ENCODE measurements at places on chromosomes 4 and X. TPM values are rescaled to one million over a fixed set of nuclear protein-coding genes. Genes with fewer than 3 reads are reported as not detected.

DNA sequence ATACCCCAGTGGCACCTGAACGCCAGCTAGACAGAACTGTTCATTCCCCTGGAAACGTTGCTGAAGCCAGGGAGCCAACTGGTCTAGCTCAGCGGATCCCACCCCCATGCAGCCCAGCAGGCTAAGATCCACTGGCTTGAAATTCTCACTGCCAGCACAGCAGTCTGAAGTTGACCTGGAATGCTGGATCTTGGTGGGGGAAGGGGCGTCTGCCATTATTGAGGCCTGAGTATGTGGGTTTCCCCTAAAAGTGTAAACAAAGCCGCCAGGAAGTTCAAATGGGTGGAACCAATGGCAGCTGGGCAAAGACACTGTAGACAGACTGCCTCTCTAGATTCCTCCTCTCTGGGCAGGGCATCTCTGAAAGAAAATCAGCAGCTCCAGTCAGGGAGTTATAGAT, 213.0 kb downstream of the NKX6-1 start:
- DNase-seq = no peak

DNA sequence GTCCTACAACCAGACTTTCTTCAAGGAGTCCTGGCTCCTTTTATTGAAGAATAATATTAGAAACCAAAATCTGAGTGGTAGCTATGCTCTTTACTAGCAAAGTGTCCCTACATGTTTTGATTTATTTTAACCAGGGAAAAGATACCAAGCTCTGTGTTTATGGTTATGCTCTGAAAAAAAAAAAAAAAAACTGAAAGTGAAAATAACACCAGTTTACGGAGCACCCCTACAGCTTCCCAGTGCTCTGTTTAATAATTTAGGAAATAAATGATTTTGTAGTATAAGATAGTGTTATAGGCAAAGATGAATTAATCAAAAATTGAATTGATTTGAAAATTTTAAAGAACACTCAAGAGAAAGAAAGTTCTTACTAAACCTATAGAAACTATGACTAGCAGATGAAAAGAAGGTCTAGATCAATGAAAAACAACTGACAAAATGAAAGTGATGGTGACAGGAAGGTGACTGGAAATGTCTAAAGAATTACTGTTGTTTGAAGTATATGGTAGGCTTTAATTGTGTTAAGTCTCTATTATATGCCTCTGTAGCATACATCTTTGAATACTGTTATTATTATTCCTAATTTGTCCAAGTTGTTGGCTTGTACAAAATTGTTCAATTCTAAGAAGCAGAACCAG, 1698.4 kb upstream of the PCDH10 start:
- no peak for DNase-seq

DNA sequence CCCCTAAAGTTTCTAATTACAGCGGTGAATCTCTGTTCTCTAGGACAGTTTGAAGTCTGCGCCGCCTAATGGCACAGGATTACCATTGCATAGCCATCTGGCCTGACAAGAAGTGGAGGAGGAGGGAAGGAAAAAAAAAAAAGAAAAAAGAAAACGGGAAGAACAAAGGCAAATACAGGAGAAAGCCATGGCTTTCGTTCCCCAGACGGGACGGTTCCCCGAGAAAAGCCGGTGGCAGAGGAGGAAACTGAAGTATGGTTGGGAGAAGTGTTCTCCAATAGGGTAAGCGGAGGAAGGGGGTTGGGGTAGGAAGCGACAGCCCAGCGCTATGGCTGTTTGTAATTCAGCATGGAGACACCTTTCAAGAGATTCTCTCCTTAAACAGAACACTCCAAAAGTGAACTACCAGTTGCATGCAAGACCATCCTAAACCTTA, 80.8 kb downstream of the HMGN5 start:
- DNase-seq = peak; percentile 59

DNA sequence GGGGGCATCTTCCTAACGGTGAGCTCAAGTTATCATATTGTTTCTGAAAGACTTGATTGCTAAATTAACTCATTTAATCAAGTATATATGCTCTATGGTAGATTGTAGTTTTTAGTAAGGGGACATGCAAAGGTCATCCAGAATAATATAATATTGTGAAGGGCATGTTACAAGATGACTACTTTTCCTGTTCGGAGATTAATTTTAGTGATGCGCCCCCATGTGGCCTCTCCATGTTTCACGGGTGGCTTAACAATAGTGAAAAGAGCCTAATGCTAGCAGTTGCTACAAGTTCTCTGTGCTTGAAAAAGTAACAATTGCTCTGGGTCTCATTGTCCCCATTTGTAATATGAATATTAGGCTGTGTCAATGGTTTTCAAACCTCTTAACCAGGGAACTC, 12.2 kb downstream of the SMPX start:
- peak; percentile 40 for DNase-seq

GRCh38 chr4:56130606-56131155, 181.9 kb downstream of the CEP135 start:
- DNase-seq = no peak

DNA sequence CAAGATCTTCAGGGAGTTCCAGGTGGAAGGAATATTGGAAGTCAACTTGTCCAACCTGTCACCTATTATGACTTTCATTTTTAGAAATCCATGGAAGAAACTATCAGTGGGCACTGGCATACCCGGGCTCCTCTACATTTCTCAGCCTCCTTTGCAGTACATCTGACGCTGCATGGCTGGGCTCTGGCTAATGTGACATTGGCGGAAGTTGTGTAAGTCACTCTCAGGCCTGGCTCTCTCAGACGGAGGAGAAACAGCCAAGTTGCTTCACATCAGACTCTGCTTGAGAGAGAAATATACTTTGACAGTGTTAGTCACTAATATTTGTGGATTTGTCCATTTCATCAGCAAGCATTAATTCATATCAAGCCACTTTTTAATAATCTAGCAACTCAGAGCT, 4.5 kb downstream of the DCHS2 start:
- DNase-seq = no peak

GRCh38 chr4:74471264-74471663, 26.3 kb downstream of the AREG start:
- no peak for DNase-seq

GRCh38 chr4:119873132-119873531, 193.5 kb downstream of the MAD2L1 start:
- DNase-seq = no peak

- peak; percentile 69 for DNase-seq
Observed at GRCh38 chr4:177489471-177490246, 47.4 kb upstream of the AGA start.

DNA sequence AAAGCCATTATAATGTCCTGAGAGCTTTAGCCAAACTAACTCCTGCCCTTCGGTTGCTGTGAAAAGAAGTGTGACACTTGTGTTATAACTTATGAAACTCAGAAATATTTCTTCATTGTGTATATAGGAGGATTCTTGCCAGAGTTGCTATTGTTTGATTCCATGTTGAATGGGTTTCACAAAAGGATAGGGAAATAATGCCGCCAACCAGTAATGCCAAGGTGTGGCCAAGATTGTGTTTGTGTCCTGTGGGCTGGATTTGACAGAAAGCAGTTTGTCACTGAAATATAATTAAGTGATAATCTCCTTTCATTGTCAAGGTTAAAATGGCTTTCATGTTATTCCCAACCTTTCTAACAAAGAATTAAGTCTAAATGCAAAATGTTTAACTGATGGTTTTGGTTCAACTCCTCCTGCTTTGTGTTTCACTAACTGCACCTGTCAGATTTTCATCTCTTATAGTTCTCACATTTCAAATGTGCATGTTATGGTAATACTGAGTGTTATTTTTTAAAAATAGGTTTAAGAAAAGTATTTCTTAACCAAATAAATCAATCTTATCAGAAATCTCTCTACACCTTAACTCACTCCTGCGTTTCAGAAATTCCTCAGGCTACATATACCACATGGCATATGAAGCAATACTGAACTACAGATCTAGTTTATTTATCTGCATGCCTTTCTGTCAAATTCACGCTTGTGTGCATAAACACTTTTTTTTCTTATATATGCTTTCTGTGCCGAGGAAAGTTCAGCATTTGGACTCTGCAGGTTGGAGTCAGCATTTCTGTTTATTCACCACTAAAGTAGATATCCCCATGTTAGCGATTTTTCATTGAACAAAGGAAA, at the start of gene CLDN22:
Gene CLDN22, minus strand, starts transcription at position 66 of the 849 bp plus-strand sequence. Its CDS starts 58 bp downstream, at position 8.
- DNase-seq = no peak

DNA sequence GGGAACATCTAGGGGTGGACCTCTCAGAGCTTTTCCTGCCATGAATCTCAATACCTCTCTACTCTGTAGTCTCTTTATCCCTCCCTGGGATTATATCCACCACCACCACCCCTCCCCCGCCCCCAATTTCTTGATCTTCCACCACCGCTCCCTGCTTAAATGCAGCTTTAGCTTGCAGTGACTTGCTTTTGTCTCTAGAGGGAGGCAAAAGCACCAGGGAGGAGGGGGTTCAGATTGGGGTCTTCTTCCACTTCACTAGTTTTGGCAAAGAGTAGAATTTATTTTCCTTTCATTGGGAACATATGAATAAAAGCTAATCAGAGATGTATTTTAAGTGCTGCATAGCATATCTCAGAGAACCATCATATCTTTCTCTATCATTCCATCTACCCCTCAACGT, 5.5 kb downstream of the ARHGAP36 start:
- no peak for DNase-seq

- no peak for DNase-seq
Observed at GRCh38 chrX:23403849-23404248, 69.2 kb downstream of the PTCHD1 start.

- no peak for DNase-seq
Observed at GRCh38 chr4:161990721-161991120, 173.1 kb downstream of the FSTL5 start.

- peak; percentile 38 for DNase-seq
Observed at GRCh38 chr4:159384632-159385031, 281.8 kb downstream of the RAPGEF2 start.

DNA sequence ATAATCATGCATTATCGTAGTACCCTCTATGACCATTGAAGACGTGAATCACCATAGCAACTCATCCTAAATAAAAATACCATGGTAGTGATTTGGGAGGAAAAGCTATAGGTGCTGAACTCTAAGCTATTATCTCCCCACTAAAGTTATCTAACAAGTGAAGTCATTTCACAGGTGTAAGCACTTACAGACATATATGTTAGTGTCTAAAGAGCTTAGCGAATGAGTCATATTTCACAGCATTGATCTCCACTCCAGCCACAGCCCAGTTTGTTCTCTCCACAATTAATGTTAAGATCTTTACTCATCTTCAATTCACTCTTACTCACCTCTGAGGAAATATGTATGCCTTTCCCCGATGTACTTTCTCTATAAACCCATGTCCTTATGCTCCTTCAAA, 57.0 kb downstream of the DCAF8L1 start:
- DNase-seq = no peak

DNA sequence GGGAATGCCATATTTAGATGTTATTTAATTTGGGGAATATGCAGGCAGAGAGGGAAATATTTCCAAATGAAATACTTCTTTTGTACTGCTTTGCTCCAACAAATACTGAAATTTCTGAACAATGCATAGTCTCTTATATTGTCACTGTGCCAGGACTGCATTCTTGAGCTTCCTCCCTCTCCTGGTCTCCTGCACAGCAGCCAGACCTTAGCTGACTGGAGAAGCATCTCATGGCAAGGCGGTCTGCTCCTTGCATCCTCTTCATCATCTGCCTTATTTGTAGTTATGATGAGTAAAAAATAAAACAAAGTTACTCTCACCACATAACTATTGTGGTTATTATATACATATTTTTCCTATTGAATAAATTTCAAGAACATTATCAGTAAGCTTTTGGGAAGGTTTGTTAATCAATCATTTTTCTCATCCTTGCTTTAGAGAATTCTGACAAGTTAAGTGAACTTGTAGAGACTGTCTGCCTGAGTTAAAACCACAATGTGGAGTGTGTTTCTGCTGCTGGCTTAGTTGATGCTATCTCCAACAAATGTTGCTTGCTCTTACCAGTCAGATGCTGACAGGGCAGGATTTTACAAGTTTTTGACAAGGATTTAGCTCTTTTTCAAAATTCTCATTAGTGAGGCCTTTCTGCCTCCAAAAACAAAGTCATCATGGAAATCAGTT, 153.6 kb downstream of the SOWAHB start:
- DNase-seq = peak; percentile 89

DNA sequence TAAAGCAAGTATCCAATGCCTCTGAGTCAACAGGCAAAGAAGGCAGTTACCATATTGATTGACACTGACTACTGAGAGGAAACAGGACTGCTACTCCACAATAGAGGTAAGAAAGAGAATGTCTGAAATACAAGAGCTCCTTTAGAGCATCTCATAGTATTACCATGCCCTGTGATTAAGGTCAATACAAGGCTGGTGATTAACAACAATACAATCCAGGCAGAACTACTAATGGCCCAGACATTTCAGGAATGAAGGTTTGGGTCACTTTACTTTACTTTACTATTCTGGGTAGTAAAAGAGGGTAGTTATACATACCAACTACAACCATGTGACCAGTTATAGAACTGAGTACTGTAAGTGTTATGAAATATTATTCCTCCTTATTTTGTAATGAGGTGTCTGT, 44.5 kb downstream of the BRWD3 start:
- peak; percentile 51 for DNase-seq

- no peak for DNase-seq
Observed at GRCh38 chrX:39667736-39668482, 429.8 kb downstream of the BCOR start.

DNA sequence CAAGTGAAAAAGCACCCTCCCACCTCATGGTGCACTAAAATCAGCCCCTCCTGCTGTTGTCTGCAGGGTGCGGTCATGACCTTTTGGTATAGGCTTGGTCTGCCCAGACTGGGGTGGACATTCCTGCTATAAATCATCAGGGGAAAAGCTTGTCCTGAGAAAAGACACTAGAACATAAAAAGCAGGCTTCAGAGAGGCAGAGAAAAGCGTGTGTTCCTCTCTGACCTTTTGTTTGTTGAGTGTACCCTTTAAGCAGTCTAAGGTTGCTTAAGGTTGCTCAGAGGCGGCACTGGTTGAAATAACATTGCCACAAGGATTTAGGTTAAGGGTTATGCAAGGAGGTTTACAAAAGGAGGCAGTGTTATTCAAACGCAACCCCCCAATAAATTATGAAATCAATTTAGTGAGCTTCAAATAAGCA, 43.5 kb downstream of the CCDC158 start:
- no peak for DNase-seq

DNA sequence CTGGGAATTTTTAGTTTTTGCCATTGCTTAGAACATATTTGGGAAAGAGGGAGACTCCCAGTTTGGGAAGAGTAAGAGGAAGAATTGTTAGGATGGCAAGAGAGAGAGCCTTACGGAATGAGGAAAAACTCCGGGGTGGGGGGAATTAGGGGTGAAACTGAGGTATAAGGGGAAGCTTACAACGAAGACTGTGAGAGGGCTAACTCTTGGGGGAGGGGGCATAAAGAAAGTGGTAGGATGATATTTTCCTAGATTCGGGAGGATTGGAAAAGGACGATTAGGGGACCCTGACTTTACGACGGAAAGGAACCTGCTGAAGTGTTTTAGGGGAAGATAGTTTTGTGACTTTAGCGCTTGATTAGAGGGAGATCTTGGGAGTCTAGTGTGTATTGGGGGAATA, 86.2 kb upstream of the HPRT1 start:
- DNase-seq = no peak

The MAGEB1 gene
- total RNA-seq = not detected

The FGF5 gene
- total RNA-seq = 5.4 TPM

The CACNA1F gene
- 0.26 TPM for total RNA-seq

The PNMA3 gene
- 0.26 TPM for total RNA-seq

The UGT2A2 gene
- not detected for total RNA-seq

The MSMO1 gene
- 743 TPM for total RNA-seq

The GABRQ gene
- total RNA-seq = under 0.01 TPM

The NAT8L gene
- total RNA-seq = 0.26 TPM

The CXCL9 gene
- total RNA-seq = not detected

Measured in fibroblast of lung (primary cell).